CD4-positive, alpha-beta T cell treated with Interleukin-15 for 1 hour (primary cell): ENCODE measurements at places on chromosomes 3 and 15.
A peak's percentile ranks its signal among the peaks of the same experiment; 100 is the strongest.

DNA sequence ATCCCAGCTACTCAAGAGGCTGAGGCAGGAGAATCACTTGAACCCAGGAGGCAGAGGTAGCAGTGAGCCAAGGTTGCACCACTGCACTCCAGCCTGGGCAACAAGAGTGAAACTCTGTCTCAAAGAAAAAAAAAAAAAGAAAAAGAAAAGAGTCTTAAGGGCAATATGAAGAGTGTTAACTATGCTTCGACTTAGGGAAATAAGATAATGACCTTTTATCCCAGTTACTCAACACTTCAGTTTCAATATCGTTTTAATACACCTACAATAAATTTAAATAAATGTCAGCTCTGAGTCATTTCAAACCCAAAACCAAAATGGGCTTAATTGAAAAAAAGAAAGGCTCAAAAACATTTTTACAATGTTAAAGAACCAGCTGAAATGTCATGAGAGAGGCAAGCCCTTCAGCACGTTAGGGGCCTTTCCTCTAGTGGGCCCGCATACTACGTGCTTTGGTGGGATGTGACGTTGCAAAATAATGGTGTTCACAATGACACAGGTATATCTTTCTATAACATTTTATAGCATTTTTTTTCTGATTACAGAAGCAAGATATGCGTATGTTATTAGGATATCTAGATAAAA, 15.3 kb downstream of the FYCO1 start:
- no peak for DNase-seq

- DNase-seq, result no peak
These were observed 366.7 kb downstream of the CTNNB1 start for GRCh38 chr3:41565948-41566514.

GRCh38 chr3:196320137-196320536, 2.1 kb upstream of the DYNLT2B start:
- no peak for DNase-seq

DNA sequence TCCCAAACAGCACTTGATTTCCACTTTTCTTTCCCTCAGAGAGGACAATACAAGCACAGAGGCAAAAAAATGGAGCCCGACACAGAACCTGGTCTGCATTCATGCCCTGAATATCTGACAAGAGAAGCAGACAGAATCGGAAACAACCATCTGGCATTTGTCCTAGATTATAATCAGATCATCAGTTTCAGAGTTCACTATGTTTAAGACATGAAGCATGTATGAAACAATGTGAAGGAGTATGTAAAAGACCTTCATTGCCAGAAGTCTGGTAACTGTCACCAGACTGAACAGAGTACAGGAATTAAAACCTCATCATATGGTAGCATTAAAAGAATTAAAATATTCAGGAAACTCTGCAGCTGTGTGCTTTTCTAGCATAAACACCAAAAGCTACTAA, 65.0 kb downstream of the SETD2 start:
- no peak for DNase-seq

- no peak for DNase-seq
These were observed 519.6 kb downstream of the NTRK3 start for GRCh38 chr15:87736891-87737389.

DNA sequence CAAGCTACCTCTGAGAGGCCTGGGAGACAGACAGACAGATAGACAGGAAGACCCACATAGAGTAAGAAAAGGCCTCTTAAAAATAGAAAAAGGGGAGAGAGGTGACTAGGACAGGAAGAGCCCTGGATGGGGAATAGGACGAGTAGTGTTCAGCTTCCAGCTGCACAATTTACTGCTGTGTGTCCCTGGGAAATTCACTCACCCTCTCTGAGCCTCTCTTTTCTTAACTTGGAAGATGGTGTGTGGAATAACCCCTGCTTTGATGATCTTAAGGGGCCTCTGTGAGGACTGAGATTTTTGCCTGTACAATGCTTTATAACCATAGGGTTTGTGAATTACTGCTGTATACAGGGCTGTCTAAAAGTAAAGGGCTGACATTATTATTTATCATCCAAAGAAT, 37.5 kb downstream of the FEM1B start:
- no peak for DNase-seq

GRCh38 chr15:98703126-98703685, 54.9 kb downstream of the IGF1R start:
- DNase-seq, result no peak

DNA sequence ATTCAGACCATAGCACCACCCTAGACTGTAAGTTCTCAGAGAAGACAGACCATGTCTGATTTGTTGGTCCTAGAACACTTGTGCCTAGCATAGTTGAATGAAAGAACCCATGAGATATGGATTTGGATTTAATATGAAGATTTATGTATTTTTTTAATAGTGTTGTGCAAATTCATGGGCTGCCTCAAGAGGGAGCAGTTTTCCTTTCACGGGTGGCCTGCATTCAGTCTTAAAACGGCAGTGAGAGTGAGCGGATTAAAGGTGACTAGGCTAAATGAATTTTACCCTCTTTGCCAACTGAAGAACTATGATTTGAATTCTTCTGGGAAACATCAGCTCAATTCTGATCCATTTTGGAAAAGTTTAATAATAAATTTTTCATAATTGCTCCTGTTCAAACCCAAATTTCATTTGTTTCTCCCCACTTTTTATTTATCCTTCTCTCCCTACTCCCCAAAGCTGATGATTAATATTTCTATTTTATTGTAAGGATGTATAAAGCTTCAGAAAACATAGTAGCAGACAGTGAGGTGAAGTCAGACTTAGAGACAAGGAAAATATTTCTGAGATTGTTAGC, 67.3 kb downstream of the MORC1 start:
- no peak for DNase-seq

GRCh38 chr15:90362936-90363212, 10.8 kb downstream of the ZNF774 start:
- DNase-seq, result no peak

GRCh38 chr3:98980915-98981596, 79.6 kb upstream of the DCBLD2 start:
- no peak for DNase-seq

DNA sequence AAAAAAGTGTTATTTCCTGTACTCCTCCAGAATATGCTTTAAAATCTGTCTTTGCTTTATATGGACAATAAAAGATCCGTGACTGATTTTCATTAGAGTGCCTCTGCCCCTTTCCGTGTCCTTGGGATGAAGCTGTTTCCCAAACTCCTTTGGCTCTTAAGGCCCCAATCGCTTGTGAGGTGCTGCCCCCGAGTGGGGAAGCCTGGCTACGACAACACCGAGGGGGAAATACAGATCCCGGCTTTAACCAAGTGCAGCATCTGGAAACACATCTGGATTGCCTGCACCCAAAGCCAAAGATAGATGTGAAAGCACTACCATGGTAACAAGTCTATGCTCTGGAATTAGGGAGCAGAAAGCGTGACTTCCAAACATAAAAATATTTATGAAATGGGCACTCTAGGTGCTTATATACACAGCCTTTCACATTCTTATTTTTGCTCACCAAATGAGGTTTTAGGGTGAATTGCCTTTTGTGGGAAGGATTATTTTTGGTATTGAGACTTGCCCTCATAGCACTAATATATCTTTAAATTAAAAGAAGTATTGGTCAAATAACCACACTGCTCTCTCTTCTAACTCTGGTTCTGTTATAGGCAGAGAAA, 40.6 kb upstream of the ADCY5 start:
- no peak for DNase-seq

DNA sequence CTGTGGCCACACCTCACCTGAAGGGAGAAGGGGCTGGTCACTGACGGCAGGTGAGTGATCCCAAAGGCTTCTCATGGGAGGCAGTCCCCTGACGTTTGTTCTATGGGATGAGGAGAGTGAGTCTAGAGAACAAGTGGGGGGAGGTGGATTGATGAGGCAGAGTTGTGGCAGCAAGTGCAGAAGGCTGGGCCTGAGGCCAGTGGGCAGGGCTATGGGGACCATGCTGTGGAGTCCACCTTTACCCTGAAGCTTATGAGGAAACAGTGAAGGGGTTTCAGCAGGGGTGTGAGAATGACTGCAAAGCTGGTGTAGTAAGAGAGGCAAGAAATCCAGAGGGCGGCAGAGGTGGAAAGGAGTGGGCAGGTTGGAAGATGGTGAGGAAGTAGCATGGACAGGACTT, 96.9 kb upstream of the PFN2 start:
- no peak for DNase-seq

GRCh38 chr15:33031324-33031821, 163.1 kb downstream of the FMN1 start:
- no peak for DNase-seq

- DNase-seq, result no peak
These were observed 4.0 kb downstream of the LAMP3 start for GRCh38 chr3:183158551-183159006.

- no peak for DNase-seq
These were observed 15.9 kb upstream of the USP3 start for GRCh38 chr15:63488398-63488960.

- no peak for DNase-seq
These were observed 21.8 kb upstream of the DAPK2 start for GRCh38 chr15:64068133-64068532.

DNA sequence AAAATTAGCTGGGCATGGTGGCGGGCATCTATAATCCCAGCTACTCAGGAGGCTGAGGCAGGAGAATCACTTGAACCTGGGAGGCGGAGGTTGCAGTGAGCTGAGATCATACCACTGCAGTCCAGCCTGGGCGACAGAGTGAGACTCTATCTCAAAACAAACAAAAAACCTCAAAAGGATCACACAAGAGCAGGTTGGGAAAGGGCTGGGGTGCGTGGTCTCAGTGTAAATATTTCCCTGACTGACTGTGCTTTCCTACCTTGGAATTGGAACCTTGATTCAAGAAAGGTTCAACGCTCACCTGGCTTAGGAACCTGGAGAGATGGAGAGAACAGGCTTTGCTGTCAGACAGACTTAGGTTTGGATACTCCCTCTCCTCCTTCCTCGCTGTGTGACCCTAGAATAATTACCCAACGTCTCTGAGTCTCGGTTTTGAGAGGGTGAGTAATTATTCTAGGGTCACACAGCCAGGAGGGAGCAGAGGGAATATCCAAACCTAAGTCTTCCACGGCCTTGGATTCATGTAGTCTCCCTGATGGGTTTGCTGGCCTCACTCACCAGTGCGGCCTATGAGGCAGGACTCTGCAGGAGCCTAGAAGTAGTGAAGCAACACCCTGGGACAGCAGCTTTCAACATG, 24.6 kb downstream of the CYP19A1 start:
- DNase-seq, result no peak

DNA sequence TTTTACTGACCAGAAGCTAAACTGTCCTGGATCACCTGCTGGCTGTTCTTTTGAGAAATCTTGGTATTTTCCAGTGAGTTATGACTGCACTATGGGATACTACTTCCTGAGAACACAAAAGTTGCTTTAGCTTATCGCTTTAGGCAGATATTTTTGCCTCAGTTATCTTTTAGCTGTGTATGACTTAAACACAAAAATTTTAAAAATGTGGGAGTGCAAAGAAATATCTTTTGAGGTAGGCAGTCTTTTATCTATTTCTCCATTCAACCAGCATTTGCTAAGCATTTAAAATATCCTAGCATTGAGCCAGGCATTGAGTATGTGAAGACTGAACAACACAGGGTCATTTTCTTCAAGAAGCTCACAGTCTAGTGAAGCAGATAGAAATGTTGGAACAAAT, 981.9 kb downstream of the FHIT start:
- no peak for DNase-seq

- peak; percentile 20 for DNase-seq
These were observed 93.9 kb downstream of the RBPMS2 start for GRCh38 chr15:64681424-64682024.

DNA sequence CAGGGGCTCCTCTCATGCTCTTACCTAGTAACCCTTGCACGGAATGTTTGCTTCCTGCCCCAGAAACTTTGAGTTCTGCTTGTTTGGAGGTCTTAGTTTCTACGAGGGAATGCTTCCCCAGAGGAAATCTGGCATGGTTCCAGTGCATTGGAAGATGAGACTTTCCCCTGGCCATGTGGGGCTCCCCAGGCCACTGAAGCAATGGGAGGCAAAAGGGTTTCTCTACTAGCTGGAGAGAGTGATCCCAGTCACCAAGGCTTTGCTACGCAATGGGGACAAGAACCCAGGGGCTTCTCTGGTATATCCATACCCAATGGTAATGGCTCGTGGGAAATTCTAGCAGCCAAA, 44.2 kb upstream of the RPL32 start:
- DNase-seq, result no peak

DNA sequence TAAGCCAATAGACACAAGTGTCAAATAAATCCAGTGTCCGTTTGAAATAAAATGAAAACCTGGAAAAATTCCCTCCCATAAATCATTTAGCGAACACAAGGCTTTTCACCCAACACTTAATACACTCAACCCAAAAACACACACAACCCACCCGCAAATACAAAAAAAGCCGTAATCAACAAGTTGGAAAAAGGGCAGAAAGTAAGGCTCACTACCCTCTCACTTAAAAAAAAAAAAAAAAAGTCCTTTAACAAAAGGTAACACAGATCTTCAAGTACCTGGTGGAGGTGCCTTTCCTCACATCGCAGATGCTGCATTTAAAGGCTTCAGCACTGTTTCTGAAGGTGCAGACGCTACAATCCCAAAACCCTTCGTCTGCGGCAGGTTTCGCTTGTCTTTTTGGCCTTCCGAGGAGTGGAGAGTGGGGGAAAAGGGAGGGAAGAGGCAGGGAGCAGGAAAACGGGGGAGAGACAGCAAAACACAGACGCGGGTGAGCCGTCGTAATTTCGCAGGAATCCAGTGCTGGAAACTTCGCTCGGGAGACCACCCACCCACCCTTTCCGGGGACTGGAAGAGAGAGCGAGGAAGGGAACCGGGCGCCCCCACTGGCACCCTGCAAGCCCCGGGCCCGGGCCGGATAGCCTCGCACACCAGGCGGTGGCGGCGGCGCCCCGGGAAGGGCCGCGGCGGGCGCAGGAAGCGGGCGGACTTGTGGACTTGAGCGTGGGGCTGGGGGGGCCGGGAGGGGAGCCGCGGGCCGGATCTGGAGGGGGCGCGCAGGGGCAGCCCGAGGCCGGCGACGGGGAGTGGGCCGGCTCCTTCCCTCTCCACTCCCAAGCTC, 401.8 kb downstream of the SHQ1 start:
- DNase-seq, result no peak

- no peak for DNase-seq
These were observed 15.1 kb downstream of the CTSH start for GRCh38 chr15:78929536-78930264.

DNA sequence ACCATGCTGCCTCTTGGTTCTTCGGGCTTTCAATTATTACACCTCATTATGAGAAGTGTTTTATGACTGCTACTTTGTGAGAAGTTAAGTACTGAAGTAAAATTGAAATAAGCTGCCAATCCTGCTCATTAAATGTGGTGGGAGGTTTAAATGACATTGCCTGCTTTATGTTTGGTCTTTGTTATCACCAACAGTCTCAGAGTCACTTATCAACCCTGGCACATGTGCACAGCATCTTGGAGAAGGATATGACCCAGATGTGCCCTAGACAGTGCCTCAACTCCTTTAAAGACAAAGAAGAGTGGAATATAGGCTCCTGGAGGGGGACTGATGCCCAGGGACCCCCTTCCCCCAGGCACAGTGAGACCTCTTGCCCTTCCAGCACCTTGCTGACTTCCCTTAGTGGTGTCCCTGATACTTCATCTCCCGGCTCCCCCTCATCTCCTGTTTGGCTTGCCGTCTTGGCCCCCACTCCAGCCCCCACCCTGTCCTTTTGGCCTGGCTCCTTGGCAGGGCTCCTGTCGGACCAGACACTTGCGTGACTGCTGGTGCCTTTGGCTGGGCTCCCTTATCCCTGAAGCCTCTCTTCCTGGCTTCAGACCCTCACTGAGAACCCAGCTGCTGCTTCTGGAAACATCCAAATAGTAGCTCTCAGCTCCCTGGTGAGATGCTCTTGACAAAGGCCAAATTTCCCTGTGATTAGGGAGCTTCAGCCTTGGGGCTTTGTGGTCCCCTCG, 39.8 kb downstream of the ARHGAP31 start:
- no peak for DNase-seq

- DNase-seq, result no peak
These were observed 54.4 kb downstream of the SLC24A1 start for GRCh38 chr15:65676123-65676522.
